ENCODE measurements at places on chromosomes 11 and 22. TPM values are rescaled to one million over a fixed set of nuclear protein-coding genes. Genes with fewer than 3 reads are reported as not detected.

Gene TSGA10IP
- not detected for total RNA-seq

DNA sequence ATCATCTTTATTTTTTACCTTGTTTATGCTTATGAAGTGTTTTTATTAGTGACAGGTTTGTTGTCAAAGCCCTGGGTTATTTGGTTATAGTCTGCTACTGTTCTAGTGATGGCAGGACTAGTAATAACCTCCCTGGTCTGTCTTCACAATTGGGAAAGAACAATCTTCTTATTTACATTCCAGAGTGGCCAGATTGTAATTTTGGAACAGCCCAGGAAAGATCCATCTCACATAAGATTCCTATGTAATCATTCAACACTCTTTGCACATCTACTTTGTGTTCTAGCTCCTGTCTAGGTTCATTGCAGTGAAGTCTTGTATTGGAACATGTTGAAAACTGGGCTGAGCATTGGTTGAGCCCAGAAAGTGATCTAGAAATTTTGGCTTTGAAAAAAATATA, 63.8 kb downstream of the CYB5R2 start:
- no peak for DNase-seq

Gene MYOD1
- not detected for total RNA-seq

DNA sequence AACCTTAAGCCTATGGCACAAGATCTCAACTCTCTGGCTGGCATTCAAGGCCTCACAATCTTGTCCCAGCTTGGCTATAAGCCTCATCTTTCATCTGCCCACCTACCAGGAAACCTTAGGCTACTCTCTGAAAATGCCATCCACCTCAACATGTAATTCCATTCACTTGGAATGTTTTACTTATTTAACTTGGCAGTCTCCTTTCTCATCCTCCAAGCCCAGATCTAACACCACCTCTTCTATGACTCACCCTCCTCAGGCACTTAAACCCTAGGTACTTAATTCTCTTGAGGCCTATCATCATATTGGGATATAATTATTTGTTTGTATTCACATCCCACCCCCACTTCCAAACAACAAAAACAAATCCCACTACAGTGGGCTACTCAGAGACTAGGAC, 15.0 kb downstream of the POGLUT3 start:
- DNase-seq: no peak

Gene NUP50
- 183 TPM for total RNA-seq

DNA sequence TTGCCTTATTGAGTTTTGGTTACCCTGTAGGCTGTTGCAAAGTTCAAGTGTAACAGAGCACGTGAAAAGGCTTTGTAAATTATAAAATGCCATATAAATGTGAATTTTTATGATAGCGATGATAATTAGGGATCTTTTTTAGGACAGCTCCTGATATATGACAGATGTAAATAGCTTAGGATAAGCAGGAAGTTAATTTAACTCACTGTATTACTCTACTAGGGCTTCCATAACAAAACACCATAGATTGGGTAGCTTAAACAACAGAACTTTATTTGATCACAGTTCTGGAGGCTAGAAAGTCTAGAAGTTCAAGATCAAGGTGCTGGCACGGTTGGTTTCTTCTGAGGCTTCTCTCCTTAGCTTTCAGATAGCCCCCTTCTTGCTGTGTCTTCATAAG, 17.0 kb upstream of the PDE3B start:
- no peak for DNase-seq

GRCh38 chr11:71119656-71120269, 132.6 kb downstream of the SHANK2 start:
- DNase-seq: no peak

DNA sequence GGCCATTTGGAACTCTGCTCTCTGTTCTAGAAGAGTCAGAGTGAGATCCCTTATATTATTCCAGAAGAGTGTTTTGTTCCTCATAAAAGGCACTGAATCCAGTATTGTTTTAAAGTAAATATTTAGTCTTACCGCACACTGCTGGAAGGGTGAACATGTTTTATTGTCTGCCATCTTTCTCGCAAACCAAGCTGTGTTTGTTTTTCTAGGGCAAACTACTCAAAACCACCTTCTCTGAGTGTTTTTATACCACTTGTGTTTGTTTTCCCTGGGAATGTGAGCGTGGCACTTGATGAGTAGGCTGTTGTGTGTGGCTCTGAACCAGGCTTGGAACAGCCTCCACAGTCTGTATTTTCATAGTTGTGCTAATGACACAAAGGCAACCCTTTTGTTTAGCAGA, 89.8 kb downstream of the DBX1 start:
- no peak for DNase-seq

DNA sequence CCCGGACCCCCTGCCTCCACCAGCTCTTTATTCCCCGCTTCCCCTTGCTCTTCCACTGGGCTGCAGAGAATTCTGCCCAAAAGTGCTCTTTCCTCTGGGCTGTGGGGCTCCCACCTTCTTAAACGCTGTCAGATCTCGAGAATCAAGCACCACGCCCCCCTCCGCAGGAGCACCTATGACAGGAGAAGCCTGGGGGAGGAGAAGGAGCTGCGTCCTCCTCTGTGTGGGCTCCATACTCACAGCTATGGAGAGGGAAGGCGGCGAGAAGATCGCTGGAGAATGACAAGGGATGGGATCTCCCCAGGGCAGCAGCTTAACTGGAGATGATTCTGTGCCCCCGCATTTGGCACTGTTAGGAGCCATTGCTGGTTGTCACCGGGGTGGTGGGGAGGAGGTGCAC, 19.7 kb downstream of the SHISAL1 start:
- DNase-seq: no peak

Gene C11orf68
- 36.3 TPM for total RNA-seq

- no peak for DNase-seq
Measured at GRCh38 chr22:42837556-42837955, 19.5 kb downstream of the ARFGAP3 start.

Gene RNF214
- 23.8 TPM for total RNA-seq

- DNase-seq: no peak
Measured at GRCh38 chr11:102168481-102168880, 58.2 kb downstream of the YAP1 start.

Gene LGR4
- total RNA-seq: 0.12 TPM

Gene SLC22A9
- total RNA-seq: not detected

Gene RTN4RL2
- total RNA-seq: 0.35 TPM

GRCh38 chr11:111788051-111788450, 21.9 kb upstream of the PPP2R1B start:
- no peak for DNase-seq

DNA sequence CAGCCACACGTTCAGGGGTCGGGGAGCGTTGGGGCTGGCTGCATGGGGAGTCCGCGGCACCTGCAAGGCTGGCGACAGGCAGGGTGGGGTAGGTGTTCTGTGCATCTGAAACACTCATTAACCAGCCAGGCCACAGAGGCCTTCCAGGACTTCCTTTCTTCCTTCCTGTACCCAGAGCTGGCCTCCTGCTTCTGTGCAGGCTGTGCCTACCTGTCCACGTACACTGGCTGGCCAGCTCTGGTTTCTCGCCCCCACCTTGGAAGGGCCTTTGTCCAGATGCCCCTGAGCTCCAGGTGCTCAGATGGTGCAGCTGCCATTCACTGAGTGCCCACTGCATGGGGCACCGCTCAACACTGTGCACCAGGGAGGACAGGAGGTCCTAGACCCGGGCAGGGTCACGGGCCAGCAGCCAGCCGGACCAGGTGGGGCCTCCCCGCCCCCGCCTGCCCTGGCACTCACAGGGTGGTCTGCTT, 15.9 kb downstream of the TTLL12 start:
- no peak for DNase-seq

Gene RAC2
- 1,117 TPM for total RNA-seq

GRCh38 chr11:42923651-42924050, 388.1 kb upstream of the API5 start:
- no peak for DNase-seq

DNA sequence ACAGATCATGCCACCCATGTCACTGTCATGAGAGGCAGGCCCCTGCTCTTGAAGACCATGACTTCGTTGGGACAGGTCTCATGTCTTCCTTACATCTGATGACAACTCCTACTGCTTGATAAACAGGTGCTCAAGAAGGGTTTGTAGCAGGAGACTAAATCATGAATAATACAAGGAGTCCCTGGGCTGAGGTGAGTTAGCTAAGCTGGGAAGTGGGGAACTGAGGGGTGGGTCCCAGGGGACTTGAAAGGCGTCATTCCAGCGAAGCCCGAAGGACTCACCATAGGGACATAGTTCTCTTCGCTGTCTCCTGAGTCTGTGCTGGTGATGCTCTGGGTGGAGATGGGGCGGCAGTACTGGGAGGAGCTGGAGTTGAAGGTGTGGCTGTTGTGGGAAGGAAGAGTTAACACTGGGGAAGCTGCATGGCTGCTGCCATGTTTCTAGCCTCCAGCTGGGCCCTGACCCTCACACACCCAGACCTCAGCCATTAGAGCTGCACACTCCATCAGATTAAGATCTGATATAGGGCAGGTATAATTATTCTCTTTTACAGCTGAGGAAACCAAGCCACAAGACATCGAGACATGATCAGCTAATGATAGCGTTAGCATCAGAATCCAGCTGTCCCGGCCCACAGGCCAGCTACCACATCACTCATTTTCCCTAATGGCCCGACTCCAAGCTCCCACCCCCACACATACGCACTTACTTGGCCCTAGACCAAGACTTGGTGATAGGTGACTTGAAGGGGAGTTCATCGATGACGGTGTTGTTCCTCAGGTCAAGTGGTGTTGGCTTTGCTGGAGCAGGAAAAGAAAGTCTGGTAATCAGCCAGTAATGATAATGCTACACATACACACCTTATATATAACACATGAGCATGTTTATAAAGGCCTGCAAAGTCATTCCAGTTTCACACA, 32.9 kb downstream of the USP35 start:
- no peak for DNase-seq

GRCh38 chr11:20617346-20618005, 18.1 kb downstream of the SLC6A5 start:
- DNase-seq: no peak

DNA sequence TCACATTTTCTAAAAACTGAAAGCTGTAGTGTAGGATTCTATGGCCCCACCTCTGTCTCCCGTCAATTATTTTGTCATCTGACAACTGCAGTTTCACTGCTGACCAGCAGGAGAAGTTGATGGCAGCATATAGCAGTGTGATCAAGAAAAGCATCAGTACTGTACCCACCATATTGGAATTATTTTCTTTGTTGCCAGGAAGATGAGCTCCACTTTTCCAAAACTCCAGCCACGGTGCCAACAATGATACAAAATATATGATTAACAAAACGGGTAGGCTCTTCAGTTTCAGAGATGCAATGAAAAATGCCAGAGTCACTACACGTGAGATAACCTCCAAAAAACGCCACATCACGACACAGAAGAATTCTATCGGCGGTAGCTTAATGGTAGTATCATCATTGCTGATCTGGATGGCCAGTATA, 41.3 kb downstream of the XKR3 start:
- no peak for DNase-seq

DNA sequence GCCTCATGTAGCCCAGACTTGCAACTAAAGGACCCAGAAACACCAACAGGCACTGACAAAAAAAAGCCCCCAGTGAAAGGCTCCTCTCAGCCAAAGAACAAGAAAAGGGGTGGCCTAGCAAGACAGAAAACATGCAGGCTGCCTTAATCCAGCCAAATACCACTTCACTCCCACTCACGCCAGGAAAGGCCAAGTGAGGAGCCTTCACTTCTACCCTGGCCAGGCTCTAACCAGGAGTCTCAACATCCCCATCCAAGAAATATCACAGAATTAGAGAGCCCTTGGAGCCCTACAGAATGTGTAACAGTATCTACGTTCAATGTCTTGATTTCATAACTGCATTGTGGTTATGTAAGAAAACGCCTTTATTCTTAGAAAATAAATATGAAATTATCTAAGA, 149.0 kb downstream of the APOL5 start:
- DNase-seq: no peak

DNA sequence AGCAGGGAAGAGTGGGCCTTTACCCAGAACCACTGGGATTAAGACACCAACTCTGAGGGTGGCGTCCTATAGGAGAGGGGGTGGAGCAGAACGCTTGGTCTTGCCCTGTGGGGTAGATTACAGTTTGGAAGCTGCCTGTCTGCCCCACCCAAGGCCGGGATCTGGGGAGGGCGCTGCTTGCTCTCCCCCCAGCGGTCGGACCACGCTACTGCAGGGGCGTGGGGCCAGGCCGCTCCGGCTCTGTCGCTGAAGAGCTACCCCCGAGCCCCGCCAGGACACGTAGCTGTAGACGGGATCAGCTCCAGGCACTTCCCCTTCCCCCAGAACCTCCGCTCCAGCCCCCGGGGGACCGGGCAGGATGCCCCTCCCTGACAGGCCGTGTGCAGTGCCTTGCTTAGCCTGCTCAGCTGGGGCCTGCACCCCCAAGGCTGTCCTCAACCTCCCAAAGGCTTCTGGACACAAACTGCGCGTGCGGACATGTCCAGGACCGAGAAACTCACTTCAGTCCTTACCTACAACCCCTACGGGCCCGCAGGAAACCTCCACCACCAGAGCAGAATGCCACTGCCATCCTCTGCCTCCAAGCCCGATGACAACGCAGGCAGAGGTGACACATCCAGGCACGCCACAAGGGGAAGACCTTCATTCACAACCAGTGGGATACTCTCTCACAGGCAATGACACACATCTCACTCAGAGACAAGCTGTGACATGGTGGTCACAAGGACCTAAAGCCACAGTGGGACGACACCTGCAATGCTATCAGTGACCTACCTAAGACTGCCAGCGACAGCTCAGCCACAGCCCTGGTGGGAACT, 3.6 kb downstream of the AHNAK start:
- DNase-seq: peak; percentile 75

- no peak for DNase-seq
Measured at GRCh38 chr22:45320357-45320976, 10.7 kb downstream of the FAM118A start.

Gene KLHDC7B
- total RNA-seq: 16.0 TPM

Gene CADM1
- total RNA-seq: 0.92 TPM

DNA sequence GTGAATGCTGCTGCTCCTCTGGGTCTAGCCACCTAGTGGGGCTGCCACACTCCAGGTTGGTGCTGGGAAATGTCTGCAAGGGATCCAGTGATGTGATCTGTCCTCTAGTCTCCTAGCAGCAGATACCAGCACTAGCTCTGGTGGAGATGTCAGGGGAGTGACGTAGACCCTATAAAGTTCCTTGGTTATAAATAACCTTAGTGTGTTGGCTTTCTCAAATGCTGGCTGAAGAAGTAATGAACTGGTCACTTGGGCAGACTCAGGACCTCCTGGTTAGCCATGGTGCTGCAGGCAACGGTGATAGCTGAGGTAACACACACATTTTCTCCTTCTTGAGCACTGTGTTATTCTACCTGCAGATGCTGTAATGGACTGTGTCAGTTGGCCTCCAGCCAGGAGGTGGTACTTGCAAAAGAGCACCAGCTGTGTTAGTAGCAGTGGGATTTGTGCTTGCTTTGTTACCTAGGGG, 35.5 kb downstream of the BBOX1 start:
- DNase-seq: no peak

GRCh38 chr11:112880495-112880894, 80.7 kb upstream of the NCAM1 start:
- DNase-seq: peak; percentile 15

Gene TSSK2
- not detected for total RNA-seq

Gene SHANK3
- 0.04 TPM for total RNA-seq
